ENCODE measurements at places on chromosomes 2 and 18.

DNA sequence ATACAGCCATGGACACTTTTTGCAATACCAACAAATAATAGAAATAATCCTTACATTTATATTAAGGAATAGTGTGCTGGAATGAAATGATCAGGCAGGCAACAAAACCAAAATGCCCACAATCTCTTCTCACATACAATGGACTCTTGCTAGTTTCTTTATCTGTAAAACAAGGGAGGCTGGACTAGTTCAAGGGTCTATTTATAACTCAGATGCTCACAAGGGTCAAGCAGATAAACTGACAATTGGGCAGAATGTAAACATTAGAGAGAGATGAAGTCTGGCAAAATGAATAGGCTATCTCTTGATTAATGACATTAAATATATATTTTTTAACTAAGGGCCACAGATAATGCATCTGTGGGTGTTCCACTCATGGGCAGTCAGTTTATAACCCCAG, 11.4 kb downstream of the PPIL3 start:
- DNase-seq, result no peak

DNA sequence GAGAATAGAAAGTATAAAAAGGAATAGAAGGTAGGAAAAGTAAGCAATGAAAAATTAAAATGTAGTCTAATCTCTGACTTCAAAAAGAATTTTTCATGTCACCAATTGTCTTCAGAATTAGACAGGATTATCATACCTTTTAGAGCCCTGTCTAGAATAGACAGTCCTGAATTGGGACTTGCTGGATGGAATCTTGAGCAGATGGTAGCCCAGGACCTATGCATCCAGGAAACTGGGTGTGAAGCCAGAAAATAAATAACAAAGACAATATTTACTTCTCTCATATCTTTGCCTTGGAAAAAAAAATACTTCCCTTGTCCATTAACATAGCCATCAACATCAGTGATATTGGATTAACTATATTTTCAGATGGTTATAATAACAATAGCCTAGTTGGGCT, 97.8 kb upstream of the UNC80 start:
- DNase-seq, result no peak

GRCh38 chr2:50181212-50181611, 850.7 kb downstream of the NRXN1 start:
- no peak for DNase-seq

DNA sequence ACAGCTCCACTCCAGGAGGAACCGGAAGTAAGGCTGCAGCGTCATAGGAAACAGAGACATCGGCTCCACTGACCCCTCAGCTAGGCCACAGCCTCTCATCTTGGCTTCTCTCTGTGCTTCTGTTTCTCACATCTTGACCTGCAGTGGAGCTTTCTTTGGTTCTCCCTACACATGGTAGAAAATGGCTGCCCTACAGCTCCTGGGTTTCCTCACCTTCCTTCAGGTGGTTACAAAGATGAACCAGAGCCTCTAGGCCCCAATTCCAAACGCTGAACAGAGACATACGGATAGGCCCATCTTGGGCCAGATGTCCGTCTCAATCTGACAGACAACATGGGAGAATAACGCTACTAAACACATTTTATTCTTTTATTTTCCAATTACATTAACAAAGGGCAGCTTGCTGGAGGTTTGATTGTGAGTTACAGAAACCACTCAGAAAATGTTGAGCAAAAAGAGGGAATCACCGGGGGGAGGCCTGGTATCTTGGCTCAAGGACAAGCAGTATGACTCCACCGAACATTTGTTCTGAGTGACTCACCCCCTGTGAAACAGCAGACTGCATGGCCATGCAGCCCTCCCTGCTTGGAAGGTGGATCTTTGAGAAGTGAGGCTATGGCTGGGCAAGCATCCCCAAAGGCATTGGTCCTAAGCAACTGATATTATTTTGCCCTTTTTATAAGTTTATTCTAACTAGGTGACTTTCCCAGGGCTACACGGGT, 303.5 kb downstream of the CDCA7 start:
- no peak for DNase-seq

- DNase-seq, result no peak
Observed at GRCh38 chr2:20186078-20186854, 38.7 kb downstream of the SDC1 start.

Data from stimulated activated effector memory CD8-positive, alpha-beta T cell treated with anti-CD3 and anti-CD28 coated beads, Interleukin-12 subunit alpha, Interleukin-12 subunit beta, amount 100 ng/mL, for 72 hours (primary cell).